Activated naive CD8-positive, alpha-beta T cell treated with anti-CD3 and anti-CD28 coated beads, Interleukin-2, amount 50 U/mL, for 24 hours (primary cell): ENCODE measurements at places on chromosomes 3 and 15.

DNA sequence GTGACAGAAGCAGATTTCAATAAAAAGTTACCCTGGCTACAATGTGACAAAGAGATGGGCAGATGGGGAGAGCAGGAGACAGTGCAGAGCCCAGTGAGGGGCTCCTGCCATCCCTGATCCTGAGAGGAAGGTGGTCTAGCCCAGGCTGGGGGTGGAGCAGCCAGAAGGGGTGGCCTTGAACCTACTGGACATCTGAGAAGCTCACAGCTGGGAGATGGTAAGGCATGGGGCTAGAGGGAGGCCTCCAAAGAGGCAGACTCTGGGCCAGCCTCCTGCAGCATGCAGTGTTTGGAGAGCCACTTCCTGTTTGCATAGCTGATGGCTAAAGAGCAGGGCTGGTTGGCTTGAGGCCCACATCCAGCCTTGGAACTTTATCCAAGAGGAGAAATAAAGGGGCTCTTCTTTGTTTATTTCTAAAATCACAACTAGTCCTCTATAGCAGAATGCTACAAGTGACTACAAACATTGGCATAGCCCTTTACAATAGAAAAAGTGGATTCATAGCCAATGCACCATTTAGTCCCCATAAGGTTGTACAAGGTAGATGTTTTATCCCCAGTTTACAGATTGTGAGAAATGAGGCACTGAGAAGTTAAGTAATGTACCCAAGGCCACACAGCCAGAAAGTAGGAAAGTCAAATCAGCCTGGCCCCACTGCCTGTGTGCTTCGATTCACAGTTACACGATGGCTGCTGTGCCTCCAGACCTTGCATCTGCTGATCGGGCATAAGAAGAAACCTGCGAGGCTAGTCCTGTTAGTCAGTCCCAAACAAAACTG lies 4.6 kb downstream of the EFCC1 start:
- no peak for DNase-seq

- no peak for DNase-seq
Measured at GRCh38 chr3:183931881-183932280, 47.2 kb upstream of the PARL start.

- no peak for DNase-seq
Measured at GRCh38 chr15:70376929-70377691, 279.4 kb upstream of the TLE3 start.

DNA sequence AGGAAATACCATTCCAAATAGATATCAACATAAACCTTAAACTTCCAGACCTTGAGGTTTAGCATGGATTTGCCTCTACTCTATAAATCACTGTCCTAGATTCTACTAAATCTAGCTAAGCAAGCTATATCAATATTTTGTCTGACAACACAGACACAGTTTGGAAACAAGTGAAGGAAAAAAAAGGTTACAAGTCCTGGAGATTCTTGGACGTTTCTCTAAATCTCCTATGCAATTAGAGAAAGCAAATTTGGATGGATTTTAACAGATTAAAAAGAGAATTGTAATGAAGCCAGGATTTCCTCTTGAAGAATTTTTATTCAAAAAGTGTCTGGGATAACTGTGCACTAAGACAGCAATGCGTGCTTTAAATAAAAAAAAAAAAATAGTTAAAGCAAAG lies 441.1 kb upstream of the DPH6 start:
- no peak for DNase-seq

DNA sequence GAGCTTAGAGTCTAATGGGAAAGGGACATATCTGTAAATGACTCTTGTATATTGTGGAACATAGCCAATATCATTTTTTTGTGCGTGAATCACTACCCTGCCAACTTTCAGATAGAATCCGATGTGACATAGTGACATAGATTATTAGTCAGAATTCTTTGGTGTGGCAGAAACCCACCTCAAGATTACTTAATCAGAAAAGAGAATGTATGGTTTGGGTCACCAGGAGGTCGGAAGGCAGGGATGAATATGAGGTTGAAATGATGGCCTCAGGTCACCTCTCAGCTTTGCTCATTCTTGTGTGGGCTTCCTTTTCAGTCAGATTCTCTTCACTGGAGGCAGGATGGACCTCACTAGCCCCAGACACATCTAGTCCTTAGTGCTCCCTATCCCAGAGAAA lies 41.4 kb downstream of the SNAPC5 start:
- no peak for DNase-seq

- no peak for DNase-seq
Measured at GRCh38 chr3:76826861-76827260, 213.0 kb upstream of the ROBO2 start.

GRCh38 chr3:174662653-174663052 lies 196.5 kb upstream of the NAALADL2 start:
- no peak for DNase-seq

- peak; percentile 24 for DNase-seq
Measured at GRCh38 chr3:42979044-42979972, at the start of gene GASK1A. GASK1A (plus strand) TSS chr3:42979311; CDS start chr3:42979643, 332 bp downstream.

DNA sequence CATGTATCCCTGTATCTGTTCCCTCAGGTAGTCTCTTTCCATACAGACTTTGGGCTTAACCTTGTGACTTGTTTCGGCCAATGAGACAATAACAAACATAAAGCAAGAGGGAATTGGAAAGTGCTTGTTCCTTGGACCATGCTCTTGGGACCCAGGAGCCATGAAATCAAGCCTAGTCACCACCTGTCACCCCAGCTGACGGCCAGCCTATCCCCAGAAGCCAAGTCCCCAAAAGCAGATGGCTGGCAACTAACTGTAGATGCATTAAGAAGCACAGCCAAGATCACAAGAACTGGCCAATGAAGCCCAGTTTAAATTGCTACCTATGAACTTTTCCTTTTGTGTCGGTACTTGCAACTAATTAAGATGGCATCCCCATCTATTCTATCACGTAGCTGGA lies 822.0 kb downstream of the CADM2 start:
- DNase-seq, result no peak

GRCh38 chr3:60552581-60552980 lies 698.7 kb downstream of the FHIT start:
- DNase-seq, result no peak

DNA sequence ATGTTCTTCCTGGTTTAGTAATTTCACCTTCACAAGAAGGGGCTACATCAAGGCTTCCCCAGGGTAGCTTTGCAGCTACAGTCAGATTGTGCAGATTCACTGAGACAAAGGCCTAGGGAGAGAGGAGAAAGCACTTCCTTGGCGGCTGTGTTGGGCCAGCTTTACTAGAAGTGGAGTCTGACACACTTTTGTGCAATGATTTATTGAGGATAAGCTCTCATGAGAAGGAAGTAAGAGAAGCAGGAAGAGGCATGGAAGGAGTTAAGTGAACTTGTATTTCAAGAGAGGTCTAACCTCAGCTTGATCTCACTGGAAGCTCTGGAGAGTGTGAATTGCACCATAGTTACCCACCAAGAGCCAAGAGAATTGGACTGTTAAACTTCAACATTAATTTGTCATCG lies 78.9 kb downstream of the TGFBR2 start:
- DNase-seq, result no peak

DNA sequence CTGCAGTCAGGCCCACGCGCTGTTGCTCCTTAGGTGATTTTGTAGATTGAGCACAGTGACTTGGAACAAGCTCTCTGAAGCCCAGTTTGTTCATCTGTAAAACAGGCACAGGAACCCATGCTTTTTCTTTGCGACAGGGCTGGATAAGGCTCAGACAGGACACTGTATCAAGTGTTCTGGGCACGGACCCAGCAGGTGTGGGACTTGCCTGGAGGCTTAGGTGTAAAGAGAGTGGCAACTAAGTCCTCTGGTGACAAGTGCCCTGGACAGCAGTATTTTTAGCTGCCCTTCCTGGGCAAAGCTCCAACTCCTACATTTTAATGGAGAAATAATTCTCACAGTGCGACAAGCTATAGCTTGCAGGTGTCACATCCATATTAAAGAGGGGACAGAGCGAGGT lies 32.2 kb downstream of the CD276 start:
- DNase-seq, result no peak
